Right ventricle myocardium inferior (tissue), 1 donor: ENCODE measurements at places on chromosomes 3 and 15. TPM values are rescaled to one million over a fixed set of nuclear protein-coding genes. Genes with fewer than 3 reads are reported as not detected.

DNA sequence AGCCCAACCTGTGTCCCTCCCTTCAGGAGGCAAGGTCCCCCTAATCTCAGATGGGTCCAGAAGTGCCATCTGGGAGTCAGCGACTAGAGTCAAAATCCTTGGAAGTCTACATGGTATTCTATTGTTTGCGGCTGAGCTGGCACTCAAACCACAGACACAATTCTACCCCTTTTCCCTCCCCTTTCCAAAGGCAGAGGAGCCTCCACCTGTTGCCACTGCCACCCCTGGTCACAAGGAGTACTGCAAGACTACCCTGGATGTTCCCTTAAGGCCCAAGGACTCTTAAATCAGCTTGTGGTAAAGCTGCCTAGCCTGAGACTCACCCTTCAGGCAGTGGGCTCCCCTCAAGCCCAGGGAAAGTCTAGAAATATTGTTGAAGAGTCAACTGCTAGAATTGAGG lies 4.3 kb upstream of the OR5H6 start:
- no peak for DNase-seq

GRCh38 chr15:59166601-59167265 lies 39.9 kb upstream of the LDHAL6B start:
- no peak for DNase-seq

EHHADH gene
- 20.2 TPM for total RNA-seq

GRCh38 chr15:67383899-67384298 lies 129.3 kb downstream of the IQCH start:
- DNase-seq: no peak

DNA sequence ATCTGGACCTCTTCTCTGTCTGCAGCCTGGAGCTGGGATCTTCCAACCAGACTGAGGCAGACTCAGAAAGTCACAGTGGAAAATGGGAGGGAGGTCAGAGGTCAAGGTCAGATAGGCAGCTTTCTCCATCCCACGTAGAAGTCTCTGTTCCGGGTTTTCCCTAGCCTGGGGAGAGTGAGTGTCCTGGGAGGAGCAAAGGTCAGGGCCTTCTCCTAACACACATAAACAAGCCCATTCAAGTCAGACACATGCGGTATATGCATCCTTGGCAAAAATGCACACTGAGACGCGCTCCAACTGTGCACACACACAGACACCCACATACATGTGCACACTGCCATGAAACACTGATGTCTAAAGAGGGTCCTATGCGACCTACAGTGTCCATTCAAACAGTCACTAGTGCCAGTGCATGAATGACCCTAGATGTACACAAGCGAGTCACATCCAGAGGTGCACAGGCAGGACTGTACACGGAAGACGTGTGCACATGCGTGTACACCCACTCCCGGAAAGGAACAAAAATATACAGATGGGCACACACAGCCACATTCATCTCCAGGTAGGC lies 681 bp downstream of the TWF2 start:
- no peak for DNase-seq

GRCh38 chr3:106337116-106337515 lies 468.3 kb upstream of the CBLB start:
- no peak for DNase-seq
